ENCODE measurements at places on chromosomes 4 and X.

DNA sequence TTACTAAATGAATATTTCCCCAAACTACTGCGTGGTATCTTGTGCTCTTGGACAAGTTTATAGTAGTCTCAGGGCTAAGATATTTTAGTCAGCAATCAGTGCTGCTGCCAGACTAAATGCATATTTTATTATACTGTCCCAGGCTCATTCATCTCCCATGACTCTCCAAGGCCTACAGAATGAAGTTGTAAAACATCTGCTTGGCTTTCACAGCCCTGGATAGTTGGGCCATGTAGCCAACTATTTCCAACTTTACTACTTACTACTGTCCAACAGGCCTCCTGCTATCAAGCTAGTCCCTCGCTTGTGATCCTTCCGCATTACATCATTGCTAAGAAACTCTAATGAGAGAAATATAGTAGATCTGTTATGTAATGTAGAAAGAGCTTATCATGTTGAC lies 31.4 kb downstream of the MAGEB16 start:
- no peak for DNase-seq

DNA sequence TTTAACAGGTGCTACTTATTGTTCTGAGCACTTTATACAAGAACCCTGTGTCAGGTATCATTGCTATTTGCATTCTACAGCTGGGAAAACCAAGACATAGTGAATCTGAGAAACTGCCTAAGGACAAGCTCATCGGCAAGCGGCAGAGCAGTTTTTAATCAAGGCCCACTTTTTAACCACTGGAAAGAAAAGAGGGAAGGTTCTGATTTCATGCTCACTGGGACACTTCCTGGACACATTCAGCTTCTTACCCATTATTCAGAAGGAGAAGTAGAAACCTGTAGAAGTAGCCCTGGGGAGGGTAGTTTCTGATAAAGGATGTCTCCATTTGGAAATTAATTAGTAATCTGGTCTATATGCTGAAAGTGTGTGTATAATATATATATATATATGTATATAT lies 2.5 kb upstream of the LNX1 start:
- no peak for DNase-seq

DNA sequence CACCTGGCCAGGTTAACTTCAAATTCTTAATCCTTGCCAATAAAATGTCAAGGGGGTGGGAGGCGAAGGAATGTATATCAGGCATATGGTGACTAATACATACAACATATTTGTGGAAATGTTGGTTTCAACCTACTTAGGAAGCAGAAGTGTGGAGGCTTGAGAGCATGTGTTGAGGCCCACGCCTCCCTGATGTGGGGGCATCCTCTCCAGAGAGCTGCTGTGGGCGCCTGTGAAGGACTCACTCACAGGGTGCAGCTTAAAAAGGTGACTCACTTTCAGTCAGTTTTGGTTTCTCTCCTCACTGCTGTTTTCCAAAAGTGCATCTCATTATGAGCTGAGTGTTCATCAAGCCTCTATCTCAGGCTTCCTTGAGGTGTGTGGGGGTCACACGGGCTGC lies 27.5 kb downstream of the LNX1 start:
- DNase-seq, result peak; percentile 81

DNA sequence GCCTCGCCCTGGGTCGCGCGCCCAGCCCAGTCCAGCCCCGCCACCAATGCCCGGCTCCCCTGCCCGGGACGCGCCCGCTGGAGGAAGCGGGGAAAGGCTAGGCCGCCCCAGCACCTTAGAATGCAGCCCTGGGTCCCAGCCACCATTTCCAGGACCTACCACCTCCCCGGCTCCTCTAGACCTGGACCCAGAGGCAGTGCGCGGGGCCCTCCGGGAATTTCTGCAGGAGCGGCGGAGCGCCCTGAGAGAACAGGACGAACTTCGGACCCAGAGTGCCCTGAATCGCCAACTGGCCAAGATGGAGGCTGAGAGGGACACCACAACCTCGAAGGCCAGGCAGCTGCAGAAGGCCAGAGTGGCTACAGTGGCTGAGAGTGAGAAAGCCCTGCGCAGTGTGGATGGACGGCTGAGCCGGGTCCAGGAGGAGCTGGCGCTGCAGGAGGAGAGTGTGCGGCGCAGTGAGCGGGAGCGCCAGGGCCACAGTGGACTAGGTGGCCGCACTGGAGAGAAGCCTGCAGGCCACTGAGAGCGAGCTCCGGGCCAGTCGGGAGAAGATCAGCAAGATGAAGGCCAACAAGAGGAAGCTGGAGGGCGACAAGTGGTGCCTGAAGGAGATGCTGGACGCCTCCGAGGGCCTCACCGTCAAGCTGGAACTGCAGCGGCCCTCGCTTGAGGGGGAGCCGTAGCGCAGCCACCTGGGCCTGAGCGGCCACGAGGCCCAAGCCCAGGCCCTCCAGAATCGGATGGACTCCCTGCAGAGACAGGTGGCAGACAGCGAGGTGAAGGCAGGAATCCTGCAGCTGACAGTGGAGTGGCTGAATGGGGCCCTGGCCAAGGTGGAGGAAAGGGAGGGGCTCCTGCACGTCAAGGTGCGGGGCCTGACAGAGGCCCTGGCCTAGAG lies 15.5 kb downstream of the SMIM10L2A start:
- no peak for DNase-seq

- no peak for DNase-seq
Observed at GRCh38 chr4:95537191-95537590, 11.6 kb downstream of the UNC5C start.

DNA sequence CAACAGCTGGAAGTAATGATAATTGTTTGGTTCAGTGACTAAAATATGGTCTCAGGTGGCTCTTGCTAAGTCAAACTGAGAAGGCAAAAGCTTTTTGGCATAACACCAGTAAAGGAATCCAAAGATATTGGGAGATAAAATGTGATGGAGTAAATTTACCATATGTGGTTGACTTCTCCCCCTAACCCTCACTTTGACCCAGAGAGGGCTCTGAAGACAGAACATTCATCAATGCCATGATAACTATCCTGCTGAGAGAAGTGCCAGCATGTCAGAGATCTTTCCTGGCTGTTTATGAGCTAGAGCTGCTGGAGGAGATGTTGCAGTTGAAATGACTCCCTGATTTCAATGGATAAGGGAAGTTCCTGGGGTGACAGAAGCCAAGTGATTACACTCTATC lies 213.4 kb downstream of the SPCS3 start:
- DNase-seq, result no peak

- no peak for DNase-seq
Observed at GRCh38 chr4:5446595-5447226, 261.6 kb downstream of the EVC2 start.

DNA sequence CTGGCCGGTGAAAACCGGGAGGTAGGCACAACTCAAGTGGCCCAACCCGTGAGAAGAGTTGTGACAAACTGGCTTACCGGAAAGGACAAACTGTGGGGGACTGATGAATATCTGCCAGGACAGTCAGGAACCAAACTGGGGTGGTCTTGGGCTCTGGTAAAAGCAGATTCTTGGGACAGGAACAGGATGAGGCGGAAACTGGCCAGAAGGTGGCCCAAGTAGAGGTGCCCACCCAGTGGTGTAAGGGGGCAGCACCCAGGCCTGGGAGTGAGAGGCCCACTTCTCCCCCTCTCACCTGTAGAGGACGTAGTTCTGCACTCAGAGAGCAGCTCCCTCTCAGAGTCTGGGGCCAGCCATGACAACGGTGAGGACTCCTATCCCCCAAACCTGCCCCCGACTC lies 5.9 kb downstream of the CCDC120 start:
- no peak for DNase-seq

GRCh38 chrX:140723121-140723715 lies 13.7 kb downstream of the LINC00632 start:
- DNase-seq, result no peak

DNA sequence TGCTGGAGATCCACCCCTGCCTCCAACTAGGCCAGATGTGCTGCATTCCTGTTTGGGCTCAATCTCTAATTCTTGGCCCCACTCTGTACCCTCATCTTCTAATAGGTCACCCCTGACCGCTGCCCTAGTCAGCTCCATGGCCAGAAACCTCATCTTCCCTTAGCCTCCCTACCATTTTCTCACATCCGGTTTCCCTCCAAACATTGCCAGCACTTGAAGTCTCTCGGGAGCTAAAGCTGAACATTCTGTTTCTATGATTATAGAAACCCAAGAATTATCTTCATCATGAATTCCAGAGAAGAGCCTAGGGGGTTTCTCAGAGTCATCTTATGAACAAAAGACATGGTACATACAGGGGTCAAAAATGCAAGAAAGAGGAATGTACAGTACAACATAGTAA lies 179.7 kb downstream of the AMELX start:
- no peak for DNase-seq

DNA sequence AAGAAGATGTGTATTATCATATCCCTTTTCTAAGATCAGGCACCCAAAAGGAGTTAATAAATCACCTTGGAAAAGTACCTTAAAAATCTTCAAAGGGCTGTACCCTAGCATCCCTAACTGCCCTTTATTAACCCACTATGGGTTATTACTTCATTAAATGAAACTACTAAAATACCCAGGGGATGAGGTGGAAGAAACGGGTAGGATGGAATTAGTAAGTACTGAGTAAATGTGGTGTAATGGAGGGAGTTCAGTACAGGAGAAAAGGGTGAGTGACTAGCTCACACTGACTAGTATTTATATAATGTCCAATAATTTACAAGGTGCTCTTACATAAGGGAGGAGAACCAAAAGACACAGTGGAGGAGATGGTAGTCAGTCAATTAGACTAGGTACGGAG lies 51.0 kb upstream of the RASGEF1B start:
- DNase-seq, result no peak

- DNase-seq, result no peak
Observed at GRCh38 chr4:153763404-153763803, 3.6 kb upstream of the RNF175 start.

- no peak for DNase-seq
Observed at GRCh38 chr4:1342003-1342402, 5.0 kb upstream of the UVSSA start.

GRCh38 chr4:156596706-156597329 lies 374.8 kb downstream of the PDGFC start:
- DNase-seq, result no peak

Data from RWPE2 (cell line).